Muscle of leg (tissue), 16 donors: ENCODE measurements at places on chromosomes 16 and 17.

DNA sequence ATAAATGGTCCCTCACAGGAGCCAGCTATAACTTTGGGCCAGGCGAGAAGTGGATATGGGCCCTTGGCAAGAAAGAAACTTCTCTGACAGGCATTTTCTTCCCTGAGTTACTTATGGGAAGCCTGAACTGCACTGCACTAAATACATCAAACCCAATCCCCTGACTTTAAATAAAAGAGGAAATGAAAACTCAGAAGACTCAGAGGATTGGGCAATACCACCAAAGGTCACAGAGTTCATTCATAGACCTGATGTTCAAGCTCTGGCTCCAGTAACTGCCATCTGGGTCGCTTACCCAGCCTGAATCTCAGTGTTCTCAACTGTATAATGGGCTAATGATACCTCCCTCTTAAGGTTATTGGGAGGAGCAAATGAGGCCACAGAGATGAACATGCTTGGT, 815 bp downstream of the KRT35 start:
- no peak for DNase-seq

DNA sequence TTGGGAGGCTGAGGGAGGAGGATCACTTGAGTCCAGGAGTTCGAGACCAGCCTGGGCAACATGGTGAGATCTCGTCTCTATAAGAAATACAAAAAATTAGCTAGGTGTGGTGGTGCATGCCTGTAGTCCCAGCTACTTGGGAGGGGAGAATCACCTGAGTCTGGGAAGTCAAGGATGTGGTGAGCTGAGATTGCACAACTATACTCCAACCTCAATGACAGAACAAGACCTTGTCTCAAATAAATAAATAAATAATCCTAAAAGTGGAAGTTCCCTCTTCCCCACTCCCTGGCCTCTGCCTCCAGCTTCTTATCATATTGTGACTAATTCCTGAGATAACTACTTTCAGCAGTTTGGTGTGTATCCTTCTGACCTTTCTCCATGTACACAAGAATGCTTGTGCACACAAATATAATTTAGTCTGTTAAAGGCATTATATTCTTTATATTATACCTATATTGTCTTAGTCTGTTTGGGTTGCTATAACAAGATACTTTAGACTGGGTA, 23.5 kb upstream of the DNAJA2 start:
- no peak for DNase-seq

- DNase-seq: no peak
Measured at GRCh38 chr17:63041722-63042121, 75.7 kb downstream of the TANC2 start.

- no peak for DNase-seq
Measured at GRCh38 chr17:65628644-65629036, 67.2 kb upstream of the AXIN2 start.

DNA sequence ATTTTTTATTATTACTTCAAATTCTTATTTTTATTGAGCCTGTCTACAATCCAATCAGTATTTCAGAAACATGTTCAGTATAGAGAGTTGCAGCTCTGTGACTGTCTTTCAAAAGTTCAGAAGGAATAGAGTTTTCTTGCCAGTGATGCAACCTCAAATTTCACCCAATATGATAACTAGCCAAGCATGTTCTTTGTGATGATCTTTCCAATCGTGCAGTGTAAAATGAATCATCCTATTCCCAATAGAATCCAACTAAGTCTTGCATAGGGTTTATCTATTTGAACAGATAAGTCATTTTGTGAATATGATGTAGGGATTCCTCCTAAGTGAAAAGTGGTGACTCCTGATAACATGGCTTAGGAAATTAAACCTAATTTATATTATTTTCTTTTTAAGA, 937.8 kb downstream of the KCNJ2 start:
- peak; percentile 3 for DNase-seq

GRCh38 chr17:859061-859823, 77.1 kb downstream of the MRM3 start:
- DNase-seq: peak; percentile 97

- no peak for DNase-seq
Measured at GRCh38 chr17:68302066-68302564, 10.8 kb downstream of the ARSG start.

DNA sequence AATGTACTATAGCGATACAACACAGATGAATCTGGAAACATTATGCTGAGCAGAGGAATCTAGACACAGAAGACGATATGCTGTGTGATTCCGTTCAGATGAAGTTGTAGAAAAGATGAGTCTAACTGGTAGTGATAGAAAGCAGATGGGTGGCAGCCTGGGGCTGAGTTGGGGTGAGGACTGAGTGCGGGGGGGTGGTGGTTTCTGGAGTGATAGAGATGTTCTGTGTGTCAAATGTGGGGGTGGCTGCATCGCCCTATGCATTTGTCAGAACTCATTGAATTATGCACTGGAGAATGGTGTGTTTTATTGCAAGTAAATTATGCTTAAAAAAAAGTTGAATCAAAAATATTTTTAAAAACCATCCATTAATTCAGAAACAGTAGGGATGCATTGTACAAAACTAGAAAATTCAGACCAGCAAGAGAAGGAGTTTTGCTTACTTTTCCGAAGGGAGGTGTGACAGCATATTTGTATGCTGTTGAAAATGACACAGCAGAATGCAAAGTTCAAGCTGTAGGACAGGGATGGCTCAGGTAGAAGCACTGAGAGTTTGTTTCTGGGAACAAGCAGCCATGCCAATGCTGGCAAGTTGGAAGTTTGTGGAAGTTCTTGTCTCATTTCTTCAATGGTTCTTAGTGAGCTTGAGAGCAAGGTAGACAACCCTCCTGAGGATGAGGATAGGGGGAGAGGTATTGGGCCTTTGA, 13.0 kb upstream of the DRG2 start:
- no peak for DNase-seq

DNA sequence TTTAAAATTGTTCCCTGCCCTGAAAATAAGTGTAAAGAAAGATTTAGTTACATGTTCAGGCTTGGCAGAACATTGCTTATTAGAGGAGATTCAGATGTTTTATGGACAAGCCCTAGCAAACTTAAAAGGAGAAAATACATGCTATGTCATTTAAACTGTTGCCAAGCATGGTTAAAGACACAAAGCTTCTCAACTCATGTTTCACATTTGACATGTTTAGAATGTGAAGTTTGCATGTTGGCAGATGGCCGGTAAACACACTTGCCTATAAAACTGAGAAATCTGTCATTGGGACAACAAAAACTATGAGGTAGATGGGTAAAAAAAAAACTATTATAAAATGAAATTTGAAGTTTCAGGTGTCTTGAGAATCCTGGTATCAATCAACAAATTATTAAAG, 5.8 kb downstream of the KRTAP29-1 start:
- peak; percentile 4 for DNase-seq

GRCh38 chr17:57737450-57737849, 7.6 kb downstream of the CCDC182 start:
- no peak for DNase-seq

GRCh38 chr16:83995754-83996153, 27.7 kb downstream of the NECAB2 start:
- no peak for DNase-seq

DNA sequence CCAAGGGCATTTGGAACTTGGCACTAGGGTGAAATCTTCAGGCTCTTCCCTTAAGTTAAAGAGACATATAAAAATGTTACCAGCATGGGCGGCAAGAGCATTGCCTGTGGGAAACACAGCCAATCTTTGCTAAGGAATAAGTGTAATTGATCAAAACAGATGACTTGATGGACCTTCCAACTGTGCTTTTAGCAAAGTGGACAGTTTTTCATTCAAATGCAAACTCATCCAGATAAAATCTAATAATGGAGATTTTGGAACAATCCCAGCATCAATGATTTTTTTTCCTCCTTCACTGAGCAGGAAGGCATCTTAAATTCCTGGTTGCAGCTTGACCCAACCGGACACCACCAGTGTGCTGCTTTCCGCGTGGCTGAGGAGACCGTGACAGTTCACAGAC, 42.9 kb upstream of the BHLHA9 start:
- DNase-seq: no peak

DNA sequence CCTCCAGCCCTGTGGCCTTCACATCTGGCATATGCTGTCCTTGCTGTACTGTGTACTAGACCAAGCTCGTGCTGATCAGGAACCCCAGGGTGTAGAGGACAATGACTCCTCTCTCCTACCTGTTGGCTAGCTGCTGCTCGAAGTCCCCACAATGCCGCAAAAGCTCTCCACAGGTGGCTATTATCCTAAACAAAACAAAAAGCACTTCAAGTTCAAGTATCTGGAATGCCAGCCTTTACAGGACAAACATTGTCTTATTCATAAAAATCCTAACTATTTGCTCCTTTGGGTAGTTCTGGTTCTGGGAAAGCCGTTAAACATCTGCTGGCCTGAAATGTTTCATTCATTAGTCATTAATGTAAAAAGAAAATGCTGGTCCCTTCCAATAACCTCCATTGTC, 42.8 kb downstream of the COG7 start:
- no peak for DNase-seq

DNA sequence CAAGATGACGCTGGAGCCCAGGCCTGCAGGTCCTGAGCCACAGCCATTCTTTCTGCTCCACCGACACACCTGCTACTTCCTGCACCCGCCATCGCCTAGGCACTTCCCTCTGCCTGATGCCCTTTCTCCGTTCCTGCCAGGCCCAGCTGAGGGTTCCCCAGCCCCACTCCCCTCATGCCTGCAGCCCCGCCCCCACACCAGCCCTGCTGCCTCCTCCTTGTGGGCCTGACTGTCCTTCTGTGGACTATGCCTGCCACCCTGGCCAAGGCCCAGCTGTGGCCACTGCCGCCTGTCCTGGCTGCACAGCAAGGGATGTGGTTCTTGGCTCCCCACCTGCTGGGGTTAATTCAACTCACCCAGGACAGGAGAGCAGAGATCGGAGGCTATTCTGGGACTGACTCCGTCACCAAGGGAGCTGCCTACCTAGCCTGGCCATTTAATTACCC, 7.5 kb downstream of the NATD1 start:
- DNase-seq: peak; percentile 53

- DNase-seq: no peak
Measured at GRCh38 chr17:78583091-78583490, 5.9 kb upstream of the DNAH17 start.

DNA sequence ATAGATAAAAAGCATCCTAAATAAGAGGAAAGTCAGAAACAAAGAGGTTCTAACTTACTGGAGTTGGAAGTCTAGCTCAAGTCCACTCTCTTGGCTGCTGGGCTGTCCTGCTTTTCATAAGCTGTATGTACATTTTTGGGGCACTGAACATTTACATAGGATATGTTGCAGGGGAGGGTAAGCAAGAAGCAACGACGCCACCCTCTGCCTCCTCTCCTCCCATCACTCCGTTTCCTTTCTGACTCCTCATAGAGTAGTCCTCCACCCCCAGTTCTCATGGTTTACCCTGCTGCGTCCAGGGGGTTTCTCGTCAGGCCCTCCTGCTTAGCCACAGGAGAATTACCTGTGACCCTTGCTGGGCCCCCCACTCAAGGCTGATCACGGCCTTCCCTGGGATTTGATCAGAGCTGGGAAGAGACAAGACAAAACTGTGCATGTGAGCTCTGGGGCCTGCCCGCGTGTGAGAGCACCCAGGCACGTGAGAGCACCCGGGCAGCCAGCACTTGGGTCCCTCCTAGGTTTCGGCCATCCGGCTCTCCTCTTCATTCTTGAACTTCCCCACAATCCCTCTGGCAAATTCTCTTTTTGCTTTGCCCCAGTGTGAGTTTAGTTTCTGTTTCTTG, 37.1 kb downstream of the TMEM11 start:
- DNase-seq: no peak

DNA sequence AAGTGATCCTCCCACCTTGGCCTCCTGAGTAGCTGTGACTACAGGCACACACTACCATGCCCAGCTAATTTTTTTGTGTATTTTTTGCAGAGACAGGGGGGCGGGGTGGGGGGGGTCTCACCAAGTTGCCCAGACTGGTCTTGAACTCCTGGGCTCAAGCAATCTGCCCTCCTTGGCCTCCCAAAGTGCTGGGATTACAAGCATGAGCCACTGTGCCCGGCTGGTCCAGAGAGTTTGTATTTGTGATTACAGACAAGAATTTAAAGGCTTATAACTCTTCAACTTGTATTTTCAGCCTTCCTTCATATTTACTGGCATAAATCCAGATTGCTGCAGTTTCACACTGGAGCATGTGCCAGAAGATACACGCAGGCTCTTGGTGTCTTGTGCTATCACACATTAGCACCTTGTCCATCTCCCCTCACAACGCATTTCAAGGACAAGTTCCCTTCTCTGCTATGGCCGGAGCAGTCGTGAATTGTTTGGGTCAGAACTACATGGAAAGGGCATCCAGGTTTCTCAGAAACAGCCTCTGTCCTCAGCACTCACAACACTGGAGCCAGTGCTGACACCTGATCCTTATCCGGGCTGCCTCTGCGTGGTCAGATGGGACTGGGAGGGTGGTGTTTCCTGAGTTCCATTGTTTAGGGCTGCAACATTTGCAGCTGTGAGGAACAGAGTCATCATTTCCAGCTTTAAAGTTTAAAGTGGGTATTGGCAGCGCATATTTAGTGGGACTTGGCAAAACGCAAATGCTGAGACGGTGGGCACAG, 28.1 kb downstream of the WSCD1 start:
- DNase-seq: peak; percentile 88

GRCh38 chr17:59002848-59003247, 103.8 kb downstream of the TRIM37 start:
- no peak for DNase-seq

DNA sequence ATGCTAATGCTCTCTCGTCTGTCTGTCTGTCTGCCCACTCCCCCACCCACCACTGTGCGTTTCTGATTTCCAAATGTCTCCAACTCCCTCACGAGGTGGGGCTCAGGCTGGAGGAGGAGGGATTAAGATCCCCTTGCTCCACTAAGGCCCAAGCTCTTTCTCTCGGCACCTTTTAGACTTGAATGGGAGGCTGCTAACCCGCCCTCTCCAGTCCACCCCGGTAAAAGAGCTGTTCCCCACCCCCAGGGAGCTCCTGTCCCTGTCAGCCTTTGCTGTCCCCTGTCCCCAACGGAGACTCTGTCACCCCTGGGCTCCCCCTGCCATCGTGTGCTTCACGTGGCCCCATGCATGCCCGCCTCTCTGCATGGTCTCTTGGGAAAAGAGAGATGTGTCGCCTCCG, 68.5 kb upstream of the PLCG2 start:
- no peak for DNase-seq

- no peak for DNase-seq
Measured at GRCh38 chr17:21689604-21690003, 2.7 kb upstream of the KCNJ18 start.

GRCh38 chr17:60538726-60539125, 12.7 kb upstream of the APPBP2 start:
- DNase-seq: no peak
